Stimulated activated CD8-positive, alpha-beta memory T cell treated with anti-CD3 and anti-CD28 coated beads, Interleukin-12 subunit alpha, Interleukin-12 subunit beta, amount 100 ng/mL, for 4 hours (primary cell): ENCODE measurements at places on chromosomes 7 and 10.

DNA sequence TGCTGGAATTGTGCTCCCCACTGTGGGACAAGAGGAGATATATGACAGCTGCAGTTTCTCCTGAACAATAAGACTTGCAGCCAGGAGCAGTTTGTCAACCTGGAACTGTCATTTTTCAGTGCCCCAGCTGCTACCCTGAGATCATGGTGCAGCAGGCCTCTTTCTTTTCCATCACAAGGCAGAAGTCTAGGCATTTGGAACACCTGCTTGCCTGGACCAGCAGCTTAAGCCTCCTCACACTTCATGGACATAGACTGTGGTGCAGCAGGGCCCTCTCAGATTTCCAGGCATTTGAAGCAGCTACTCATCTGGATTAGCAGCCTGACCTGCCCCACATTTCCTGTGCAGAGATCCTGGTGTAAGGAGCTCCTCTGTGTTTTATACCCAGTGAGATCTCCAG, 450.7 kb upstream of the TEX47 start:
- no peak for DNase-seq

- DNase-seq: no peak
Observed at GRCh38 chr7:138729444-138729843, 28.3 kb upstream of the SVOPL start.

DNA sequence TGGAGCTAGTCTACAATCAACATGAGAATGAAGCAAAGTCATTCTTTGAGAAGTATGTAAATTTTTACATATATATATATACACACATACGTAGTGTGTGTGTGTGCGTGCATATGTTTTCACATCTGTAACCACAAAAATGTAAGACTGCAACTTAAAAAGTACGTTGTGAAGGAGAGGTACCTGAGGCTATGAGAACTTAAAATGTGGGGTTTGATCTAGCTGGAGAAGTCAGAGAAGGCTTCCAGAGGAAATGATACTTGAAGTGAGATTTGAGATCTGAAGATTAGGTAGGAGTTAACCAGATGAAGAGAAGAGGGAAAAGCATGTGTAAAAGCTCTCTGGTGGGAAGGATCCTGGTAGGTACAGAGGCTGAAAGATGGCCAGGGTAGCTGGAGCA, 5.8 kb downstream of the TAF5 start:
- no peak for DNase-seq

DNA sequence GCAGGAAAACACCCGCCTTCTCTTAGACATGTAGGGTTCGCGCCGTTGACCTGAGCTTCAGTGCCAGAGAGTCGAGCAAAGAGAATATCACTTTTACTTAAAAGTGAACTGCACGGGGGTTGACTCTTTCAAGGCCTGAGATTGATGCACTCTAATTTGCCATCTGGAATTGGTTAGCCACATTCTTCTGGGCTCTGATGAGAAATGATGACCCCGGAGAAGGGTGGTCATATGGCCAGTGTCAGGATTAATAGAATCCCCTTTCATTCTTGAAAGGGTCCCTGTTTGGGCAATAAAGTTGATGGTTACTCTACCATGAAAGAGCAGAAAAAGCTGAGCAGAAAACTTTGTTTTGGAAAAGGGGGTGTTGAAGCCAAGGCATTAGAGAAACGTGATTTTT, 31.2 kb downstream of the GRK5 start:
- DNase-seq: no peak

DNA sequence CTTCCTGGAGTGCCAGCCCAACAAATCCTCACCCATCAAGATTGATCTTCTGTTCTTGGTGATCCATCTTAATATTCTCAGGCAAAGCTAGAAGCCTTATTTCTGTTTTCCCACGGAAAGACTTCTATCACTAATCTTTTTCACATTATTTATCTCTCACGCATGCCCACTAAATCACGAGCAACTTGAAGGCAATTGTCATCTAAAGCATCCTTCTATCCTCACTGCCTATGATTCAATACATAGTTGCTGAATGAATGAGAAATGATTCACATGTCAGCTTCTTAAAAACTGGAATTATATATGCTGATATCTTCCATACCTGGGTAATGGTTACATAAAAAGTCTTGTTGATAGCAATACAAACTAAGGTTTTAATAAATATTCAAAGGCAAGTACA, 12.6 kb upstream of the COL1A2 start:
- no peak for DNase-seq

- no peak for DNase-seq
Observed at GRCh38 chr10:71085689-71086438, 126.5 kb upstream of the UNC5B start.

- DNase-seq: no peak
Observed at GRCh38 chr10:59618666-59619065, 91.0 kb downstream of the SLC16A9 start.

GRCh38 chr10:125029584-125030242, 87.8 kb downstream of the ZRANB1 start:
- no peak for DNase-seq

DNA sequence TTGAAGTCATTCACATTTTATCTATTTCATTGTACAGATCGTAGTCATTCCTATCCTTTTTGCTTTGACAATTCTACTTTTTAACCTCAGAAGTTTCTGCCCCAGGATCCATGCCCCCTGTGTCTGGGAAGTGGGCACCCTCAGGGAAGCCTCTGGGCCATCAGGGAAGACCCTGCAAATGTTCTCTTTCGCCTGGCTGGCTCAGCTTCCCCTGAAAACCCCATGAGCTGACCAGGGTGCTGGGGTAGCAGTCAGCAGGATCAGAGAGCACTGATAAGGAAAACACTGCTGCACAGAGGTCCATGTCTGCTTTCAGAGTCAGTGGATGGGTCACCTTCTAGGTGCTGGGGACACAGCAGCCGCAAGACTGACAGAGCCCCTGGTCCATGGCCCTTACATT, 23.8 kb downstream of the CUZD1 start:
- no peak for DNase-seq

DNA sequence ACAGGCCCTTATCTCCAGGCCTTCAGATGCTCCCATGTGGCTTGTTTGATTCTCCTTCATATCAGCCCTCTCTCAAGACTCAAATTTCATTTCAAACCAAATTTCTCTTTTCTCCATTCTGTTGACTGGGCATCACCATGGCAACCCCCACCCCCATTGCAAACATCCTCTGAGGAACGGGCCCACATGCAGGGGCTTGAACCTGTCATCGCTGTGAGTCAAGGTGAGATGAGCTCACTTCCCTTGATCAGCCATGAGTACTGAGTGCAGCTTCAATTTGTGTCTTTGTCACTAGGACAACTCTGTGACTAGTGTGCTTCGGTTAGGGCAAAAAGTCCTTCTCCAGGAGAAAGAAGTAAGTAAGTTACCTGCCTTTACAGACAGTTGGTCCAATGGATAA, 41.9 kb downstream of the CALML3 start:
- DNase-seq: no peak

DNA sequence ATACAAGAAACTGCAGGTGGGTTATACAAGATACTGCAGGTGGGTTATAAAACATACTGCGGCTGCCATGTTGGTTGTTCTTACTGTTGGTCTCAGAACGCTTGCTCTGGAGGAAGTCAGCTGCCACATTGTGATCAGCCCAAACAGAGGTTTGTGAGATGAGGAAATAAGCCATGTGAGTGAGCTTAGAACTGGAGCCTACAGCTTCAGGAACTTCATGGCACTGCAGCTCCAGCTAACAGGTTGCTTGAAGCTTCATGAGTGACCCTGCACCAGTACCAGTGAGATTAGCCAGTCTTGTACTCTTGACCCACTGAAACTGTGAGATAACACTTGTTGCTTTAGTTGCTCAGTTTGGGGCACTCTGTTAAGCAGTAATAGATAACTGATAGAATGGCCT, 74.5 kb upstream of the PRKCQ start:
- DNase-seq: no peak

DNA sequence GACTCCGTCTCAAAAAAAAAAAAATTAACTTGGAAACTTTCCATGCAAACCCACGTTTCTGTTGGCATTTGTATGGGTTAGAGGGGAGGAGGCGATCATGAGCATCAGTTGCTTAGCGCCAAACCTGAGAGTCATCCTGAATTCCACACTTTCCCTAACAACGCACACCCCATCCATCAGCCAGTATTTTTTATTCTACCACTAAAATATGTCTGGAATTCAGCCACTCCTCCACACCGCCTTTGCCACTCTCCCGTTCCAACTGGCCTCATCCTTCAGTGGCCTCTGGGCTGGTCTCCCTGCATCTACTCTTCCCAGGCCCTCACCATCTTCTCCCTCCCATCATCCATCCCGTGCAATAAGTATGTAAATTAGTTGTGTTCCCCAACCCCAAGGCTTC, 4.7 kb upstream of the LMBR1 start:
- DNase-seq: no peak

GRCh38 chr7:84060760-84061261, 133.8 kb downstream of the SEMA3A start:
- DNase-seq: no peak

DNA sequence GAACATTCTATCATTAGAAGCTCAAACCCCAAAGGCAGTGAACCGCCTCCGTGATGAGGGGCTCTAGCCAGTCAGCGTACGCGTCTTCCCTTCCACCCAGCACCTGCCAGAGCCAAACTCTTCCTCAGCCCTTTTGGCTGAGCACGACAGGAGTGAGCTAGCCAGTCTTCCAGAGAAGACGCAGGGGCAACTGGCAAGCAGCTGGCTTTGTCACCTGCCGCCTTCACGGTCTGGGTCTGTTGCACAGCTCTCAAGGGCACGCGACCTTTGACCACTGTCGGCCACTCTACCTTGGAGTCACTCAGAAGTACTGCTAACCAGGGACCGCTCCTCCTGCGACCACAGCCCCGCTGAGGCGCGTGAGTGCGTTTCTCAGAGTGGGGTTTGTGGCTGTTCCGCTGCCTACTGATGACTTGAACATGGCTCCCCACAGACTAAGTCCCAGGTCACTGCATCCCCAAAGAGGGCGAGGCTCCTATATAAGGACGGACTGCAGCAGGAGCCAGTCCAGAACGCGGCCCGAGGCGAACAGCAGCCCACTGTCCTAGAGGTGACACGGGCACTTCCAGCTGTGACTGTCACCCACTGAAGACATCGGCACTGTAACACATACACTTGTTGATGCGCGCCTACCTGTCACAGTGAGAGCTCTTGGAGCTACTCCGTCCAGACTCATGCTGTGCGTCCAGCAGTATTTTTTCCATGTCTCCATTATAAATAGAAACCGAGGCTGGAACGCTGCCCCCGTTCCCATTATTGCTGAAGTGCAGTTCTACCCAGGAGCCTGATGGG, 8.4 kb downstream of the BNIP3 start:
- DNase-seq: no peak

DNA sequence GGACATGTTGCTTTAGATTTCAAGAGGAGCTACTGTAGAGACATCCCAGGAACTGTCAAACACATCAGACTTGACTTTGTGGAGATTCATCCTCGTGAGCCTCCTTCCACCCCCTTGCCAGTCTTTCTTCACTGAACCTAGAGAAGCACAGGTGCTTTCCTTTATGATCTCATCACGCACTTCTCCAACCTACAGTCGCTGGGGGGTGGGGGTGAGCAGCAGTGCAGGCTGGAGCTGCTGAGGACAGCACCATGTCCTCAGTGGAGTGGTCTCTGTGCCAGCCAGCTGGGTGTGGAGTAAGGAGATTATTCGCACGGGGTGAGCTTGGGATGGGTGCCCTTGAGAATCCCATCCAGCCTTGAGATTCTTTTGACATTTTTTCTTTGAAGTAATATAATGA, 88.1 kb downstream of the VOPP1 start:
- no peak for DNase-seq

- DNase-seq: peak; percentile 38
Observed at GRCh38 chr10:110357252-110357780, 52.6 kb upstream of the SMNDC1 start.

DNA sequence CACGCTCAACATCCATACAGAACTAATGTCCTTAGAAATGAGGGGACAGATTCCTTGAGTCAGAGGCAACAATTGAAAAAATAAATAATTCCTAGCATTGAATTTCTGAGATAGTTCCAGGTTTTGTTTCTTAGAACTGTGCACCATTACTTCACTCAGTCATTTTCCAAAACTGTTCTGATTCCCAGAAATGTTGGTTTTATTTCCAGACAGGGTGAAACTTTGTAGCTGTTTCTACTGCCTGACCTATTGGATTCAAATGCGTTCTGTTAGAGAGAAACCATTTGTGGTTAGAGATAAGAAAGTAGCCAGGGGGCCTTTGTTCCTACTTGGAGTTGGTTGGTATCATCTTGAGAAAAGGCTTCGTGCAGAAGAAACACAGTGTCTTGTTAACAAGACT, 8.1 kb upstream of the DEPP1 start:
- no peak for DNase-seq

- DNase-seq: no peak
Observed at GRCh38 chr7:45162311-45162845, 4.8 kb downstream of the RAMP3 start.
